LHCN-M2 (cell line): ENCODE measurements at places on chromosomes 2 and 18. TPM values are rescaled to one million over a fixed set of nuclear protein-coding genes. Genes with fewer than 3 reads are reported as not detected.
A peak's percentile ranks its signal among the peaks of the same experiment; 100 is the strongest.

- no peak for DNase-seq
Measured at GRCh38 chr2:55156326-55156725, 75.8 kb downstream of the CLHC1 start.

DNA sequence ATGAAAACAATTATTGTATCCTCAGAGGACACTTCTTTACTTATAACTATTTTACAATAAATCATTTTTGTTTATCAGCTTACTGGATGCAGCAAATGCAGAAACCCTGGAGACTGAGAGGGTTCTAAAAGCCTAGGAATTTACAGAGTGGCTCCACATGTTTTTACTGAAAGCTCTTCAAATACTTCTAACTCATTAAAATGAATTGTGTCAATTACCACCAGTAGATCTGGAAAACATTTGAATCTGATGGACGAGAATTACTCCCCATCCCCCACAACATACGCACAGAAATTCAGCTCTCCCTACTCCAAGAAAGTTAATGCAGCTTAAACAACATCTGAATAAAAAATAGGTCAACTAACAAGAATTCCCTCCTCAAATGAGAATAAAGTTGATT lies 319.8 kb upstream of the FIGN start:
- no peak for DNase-seq

DNA sequence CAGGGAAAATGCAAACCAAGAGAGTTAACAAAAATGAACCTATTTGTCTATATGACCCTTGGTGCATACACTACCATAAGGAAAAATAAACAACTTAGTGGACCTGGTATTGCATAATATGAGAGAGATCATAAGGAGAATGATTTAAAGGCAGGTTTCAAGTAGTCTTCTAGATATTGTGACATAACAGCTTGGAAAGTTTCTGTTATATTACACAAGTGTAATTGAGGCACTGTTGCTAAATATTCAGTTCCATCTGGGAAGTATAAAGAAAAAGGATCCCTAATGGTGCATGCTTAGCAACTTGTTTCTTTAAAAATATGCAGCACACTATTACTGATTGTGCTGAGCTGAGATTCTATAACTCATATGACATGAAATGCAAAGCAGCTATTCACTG lies 252.2 kb upstream of the SPHKAP start:
- DNase-seq = no peak

DNA sequence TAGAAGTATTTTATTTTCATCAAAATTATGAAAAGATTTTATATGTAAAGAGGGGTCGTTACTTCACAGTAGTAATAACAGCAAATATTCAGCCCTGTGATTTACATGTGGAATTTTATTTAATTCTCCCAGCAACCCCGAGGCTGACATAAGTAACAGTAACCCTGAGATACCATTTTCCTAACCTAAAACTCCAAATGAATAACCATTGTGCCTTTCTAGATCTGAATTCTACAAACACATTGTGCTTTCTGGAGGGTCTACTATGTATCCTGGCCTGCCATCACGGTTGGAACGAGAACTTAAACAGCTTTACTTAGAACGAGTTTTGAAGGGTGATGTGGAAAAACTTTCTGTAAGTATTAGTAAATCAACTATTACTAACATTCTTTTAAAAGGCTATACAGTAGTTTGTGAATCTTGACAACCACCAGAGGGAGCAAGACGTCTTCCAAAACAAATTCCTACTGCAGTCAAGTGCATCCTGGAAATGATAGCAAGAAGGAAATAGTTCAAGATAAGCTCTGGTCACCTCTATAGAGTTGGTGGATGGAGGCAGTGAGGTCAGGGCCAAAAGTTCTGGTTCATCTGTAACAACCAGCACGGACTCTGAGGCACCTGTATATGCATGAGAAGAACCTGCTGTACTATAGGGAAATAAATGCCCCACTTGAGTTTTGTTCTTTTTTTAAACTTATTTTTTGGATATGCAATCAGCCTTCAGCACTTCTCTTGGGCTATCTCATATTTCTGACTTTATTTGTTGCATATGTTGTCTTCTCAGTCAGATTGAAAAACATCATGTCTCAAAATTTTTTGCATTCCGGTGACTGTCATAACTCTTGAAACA lies 37.4 kb downstream of the ACTR2 start:
- peak; percentile 76 for DNase-seq

DNA sequence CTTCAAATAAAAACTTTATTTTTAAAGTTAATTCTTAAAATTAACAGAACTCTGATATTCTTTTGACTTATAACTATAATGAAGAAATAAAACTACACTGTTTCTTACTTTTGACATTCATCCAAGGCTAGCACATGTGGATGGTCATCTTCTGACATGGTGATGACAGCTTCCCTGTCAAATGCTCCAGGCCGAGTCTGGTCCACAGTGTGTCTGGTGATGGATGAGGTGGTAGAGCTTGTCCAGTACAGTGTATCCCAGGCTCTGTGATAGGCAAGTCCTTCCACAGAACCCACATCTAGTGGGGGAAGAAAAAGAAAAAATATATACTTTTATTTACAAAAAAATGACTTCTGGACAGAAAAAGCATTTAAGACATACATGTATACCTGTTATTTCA lies 1529.5 kb downstream of the LRP1B start:
- DNase-seq = no peak

DNA sequence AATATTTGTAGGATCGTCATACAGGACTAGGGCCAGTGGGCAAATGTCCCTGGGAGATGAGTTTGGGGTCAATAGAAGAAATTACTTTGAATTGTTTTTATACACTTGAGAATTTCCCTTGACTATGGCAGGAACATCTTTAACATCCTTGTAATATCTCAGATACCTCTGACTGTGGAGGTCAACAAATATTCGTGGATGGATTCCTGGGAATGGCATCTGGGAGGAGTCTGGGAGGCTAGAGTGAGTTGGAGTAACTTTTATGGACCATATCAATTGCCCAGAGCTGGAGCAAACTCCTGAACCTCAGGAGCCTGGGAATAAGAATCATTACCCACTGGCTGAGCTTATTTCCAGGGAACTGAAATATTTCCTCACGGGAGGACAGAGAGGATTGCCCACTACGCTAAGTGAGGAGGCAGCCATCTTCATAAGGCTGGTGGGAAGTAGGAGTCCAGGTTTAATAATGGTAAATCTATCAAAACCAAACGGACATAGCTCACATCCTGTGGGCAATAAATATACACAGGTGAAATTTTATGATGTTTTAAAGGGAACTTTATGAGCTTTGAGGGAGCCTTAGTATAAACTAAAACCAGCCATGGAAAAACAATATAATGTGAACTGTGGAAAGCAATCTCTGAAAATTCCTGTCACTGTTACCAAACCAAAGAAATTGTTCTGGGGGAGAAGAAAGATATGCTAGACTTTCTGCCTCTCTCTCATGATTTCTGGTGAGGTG lies 44.4 kb upstream of the LCLAT1 start:
- no peak for DNase-seq

PMAIP1 gene
- total RNA-seq = 15.7 and 20.3 TPM in 2 replicates

GREB1L gene
- 15.2 and 17.4 TPM in 2 replicates for total RNA-seq

LYPD1 gene
- not detected in 2 replicates for total RNA-seq

STK36 gene
- 20.3 and 25.8 TPM in 2 replicates for total RNA-seq

HAT1 gene
- 76.8 and 87.5 TPM in 2 replicates for total RNA-seq

- no peak for DNase-seq
Measured at GRCh38 chr2:30981096-30981495, 157.1 kb downstream of the GALNT14 start.
